Sigmoid colon (tissue), 7 donors: ENCODE measurements at places on chromosomes 1 and 21. TPM values are rescaled to one million over a fixed set of nuclear protein-coding genes. Genes with fewer than 3 reads are reported as not detected.

The F13B gene
- total RNA-seq = not detected

The SLC66A1 gene
- total RNA-seq = 15.2 TPM

The ADCY10 gene
- total RNA-seq = 0.28 TPM

The NR5A2 gene
- total RNA-seq = 0.49 TPM

The MATN1 gene
- 0.36 TPM for total RNA-seq

The H6PD gene
- total RNA-seq = 26.7 TPM

GRCh38 chr1:236982380-236982779 lies 21.9 kb downstream of the MT1HL1 start:
- H3K4me1 ChIP-seq = no peaks in the 10 kb centered on the region
- H3K27me3 ChIP-seq = no peaks in the 10 kb centered on the region
- H3K4me3 ChIP-seq = no peak overlapping the region
- no peak for DNase-seq
- H3K27ac ChIP-seq = no peak overlapping the region
- H3K36me3 ChIP-seq = no peaks in the 10 kb centered on the region

GRCh38 chr1:109134423-109134822 lies 20.5 kb downstream of the ELAPOR1 start:
- DNase-seq = no peak
- H3K36me3 ChIP-seq = no peaks in the 10 kb centered on the region

DNA sequence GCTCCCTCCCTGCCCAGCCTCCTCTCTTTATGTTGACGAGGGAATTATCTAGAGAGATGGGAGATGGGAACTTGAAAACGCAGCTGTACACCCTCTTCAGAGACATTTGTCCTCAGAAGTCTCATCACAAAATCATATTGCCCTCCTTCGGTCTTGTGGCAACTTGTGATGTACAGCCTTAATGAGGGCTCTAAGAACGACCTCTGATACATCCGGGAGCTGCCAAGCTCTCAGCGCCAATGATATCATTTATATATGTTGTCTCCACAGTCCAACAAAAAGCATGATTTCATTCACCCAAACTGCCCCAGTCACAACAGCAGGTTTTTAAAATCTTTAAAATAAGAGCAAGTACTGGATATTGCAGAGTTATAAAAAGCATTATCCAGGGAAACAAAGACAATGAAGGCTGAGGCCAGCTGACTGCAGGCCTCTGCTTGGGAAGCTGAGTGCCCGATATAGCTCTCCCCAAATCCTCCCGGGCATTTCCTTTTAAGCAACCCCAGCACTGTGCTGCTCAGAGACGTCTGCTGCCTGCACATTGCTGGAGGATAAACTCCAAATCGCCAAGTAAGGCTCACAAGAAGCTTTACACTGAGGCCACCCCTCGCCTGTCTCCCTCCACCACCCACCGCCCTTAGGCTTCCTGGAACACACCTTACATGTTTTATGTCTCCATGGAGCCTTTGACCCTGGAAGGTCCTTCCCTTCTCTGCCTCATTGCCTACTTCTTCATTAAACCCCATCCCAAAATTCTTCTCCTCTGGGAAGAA lies 236.1 kb downstream of the C1orf94 start:
- H3K36me3 ChIP-seq = no peaks in the 10 kb centered on the region
- no peak overlapping the region for H3K4me3 ChIP-seq
- DNase-seq = no peak
- no peak overlapping the region for H3K27ac ChIP-seq
- H3K27me3 ChIP-seq = no peaks in the 10 kb centered on the region
- H3K4me1 ChIP-seq = no peaks in the 10 kb centered on the region

GRCh38 chr1:15703562-15703961 lies 19.4 kb downstream of the PLEKHM2 start:
- no peaks in the 10 kb centered on the region for H3K4me1 ChIP-seq
- H3K27me3 ChIP-seq = no peaks in the 10 kb centered on the region
- H3K4me3 ChIP-seq = peak overlapping the region; percentile 21
- DNase-seq = peak; percentile 94
- no peaks in the 10 kb centered on the region for H3K36me3 ChIP-seq

- no peaks in the 10 kb centered on the region for H3K36me3 ChIP-seq
- H3K27ac ChIP-seq = no peak overlapping the region
- H3K4me3 ChIP-seq = no peak overlapping the region
- no peaks in the 10 kb centered on the region for H3K4me1 ChIP-seq
- no peak for DNase-seq
- H3K27me3 ChIP-seq = no peaks in the 10 kb centered on the region
These were observed 57.3 kb downstream of the DRAM2 start for GRCh38 chr1:111082421-111083203.
